Activated CD4-positive, alpha-beta T cell treated with anti-CD3 and anti-CD28 coated beads, Interleukin-2, amount 50 U/mL, for 1 hour (primary cell): ENCODE measurements at places on chromosomes 4 and X.

DNA sequence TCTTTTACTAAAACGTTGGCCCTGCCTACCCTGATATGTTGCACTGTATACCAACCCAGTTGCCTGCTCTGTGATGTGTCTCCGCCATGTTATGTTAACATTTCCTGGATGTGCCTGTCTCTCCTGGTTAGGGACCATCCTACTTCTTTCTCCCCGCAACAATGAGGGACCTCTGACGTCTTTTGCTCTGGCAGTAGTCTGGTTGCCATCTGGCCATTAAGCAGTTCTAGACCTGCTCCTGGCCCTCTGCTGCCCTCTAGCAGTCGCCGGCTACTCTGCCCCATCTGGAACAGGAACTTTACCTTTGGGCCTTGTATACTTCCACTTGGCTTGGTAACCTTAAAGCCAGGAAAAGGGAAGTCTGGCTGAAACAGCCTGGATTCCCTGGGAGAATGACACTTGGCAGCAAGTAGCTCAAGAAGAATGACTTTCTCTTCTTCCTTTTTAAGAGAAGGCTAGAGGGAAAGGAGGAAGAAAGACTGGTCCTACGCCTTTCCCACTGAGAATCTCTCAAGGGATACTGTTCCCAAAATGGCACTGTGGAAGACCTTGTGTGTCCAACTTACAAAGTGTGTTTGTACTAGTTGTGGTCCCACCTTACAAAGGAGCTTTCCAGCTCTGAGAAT, 63.5 kb downstream of the GPC3 start:
- DNase-seq: peak; percentile 11

DNA sequence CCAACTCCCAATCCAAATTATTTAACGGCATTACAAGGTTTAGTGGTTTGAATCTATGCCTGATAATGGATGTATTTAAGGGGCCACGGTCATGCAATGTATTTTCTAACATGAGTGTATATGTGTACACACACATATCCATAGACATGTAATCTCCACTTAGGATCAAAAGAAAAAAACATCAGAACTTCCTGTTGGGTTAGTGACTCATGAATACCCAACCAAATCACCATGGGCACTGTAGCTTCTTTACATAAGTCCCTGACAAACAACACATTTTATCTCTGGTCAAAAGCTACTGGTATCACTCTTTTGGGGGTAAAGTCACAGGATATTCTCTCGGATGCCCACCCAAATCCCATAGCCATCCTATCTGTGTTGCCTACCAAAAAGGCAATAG, 36.5 kb upstream of the TFDP3 start:
- DNase-seq: no peak

GRCh38 chr4:109574931-109575804, 15.1 kb downstream of the MCUB start:
- DNase-seq: no peak

DNA sequence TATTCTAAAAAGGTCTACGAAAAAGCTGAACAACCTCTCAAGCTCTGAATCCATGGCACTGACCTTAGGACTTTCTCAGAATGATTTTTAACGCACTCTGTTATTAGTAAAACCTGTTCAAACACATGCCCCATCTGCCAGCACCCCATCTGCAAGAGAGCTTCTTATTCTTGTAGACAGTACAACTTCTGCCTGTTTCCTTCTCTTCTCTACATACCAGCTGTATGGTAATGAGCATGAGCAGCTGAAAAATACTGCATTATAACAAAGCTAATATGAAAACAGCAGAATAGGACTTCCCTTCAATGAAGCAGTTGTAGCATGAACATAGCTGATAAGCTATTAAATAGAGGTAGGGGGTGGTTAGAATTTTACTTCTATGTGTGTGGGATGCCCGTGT, 167.9 kb downstream of the FBXW7 start:
- no peak for DNase-seq

GRCh38 chrX:141609111-141609510, 19.6 kb downstream of the SPANXA2 start:
- DNase-seq: no peak

GRCh38 chrX:149650162-149650561, 18.6 kb upstream of the TMEM185A start:
- no peak for DNase-seq

- no peak for DNase-seq
Observed at GRCh38 chr4:112296949-112297880, at the start of gene ALPK1. Gene ALPK1, plus strand, starts transcription at chr4:112297369.

- DNase-seq: no peak
Observed at GRCh38 chrX:11434607-11435006, 141.4 kb downstream of the AMELX start.

GRCh38 chr4:177759729-177760128, 317.5 kb upstream of the AGA start:
- no peak for DNase-seq

DNA sequence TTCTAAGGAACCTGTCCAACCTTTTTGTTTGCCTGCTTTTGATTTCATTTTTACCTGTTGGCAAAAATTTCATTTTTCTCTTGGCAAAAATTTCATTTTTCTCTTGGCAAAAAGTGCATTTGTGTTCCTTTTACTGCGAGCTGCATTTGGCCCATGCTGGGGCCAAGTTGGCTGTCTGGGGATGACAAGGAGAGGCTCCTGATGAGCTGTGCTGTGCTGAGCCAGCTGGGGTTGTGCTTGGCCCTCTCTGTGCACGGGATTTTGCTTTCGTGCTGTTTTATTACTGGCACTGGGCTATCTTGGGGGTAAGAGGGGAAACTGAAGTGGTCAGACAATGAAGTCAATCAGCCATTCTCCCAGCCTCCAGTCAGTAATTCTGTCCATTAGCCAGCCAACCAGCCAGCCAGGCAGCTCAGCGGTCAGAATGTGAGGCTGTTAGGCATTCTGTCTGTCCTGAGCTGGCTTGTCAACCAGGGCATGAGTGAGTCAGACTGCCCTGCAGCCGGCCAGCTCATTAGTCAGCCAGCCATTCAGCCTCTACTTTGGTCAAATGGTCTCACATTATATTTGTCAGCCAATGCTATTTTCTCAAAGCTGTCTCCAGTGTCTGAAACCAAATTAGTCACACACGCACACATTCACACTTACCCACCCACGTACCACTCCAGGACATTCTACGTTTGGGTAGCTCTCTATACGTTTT, 56.9 kb upstream of the PRPS1 start:
- no peak for DNase-seq

DNA sequence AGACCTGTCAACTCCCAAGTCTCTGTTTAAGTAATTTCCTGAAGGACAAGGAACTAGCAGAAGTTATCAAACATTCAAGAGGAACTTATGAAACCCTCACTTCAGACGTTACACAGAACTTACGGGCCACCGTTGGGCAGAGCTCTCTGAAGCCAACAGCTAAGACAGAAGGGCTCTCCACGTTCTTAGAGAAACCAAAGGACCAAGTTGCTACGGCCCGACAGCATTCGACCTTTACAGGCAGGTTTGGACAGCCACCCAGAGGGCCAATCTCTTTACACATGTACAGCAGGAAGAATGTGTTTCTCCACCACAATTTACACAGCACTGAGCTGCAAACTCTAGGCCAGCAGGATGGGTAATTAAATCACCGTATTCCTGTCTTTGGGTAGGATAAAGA, 705.1 kb upstream of the GRID2 start:
- DNase-seq: no peak

- DNase-seq: no peak
Observed at GRCh38 chr4:26870576-26871262, 10.1 kb downstream of the STIM2 start.

GRCh38 chr4:120829113-120829831, 93.3 kb downstream of the PRDM5 start:
- DNase-seq: no peak

GRCh38 chrX:52821079-52821760, 10.1 kb downstream of the XAGE5 start:
- DNase-seq: no peak

DNA sequence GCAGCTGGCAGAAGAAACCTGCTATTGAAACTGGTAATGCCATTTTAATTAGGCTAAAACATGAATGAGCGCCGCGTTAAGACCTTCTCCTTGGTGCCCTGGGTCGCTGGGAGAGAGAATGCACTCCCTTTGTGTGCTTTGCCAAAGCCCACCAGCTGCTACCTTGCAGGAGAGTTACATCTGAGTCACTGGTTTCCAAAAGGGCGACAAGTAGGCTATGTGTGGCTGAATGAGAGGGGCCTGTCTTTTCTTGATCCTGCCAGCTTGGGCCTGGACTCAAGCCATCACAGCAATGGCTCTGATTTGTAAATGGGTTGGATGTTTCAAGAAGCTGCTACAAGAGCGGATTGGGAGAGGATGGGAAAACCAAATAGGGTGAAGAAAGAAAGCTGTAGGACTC, 81.5 kb downstream of the NHS start:
- no peak for DNase-seq

GRCh38 chrX:56803850-56804681, 75.0 kb downstream of the NBDY start:
- DNase-seq: no peak

GRCh38 chr4:25104591-25104990, 55.7 kb downstream of the SEPSECS start:
- no peak for DNase-seq

GRCh38 chrX:19899217-19899788, 11.9 kb upstream of the SH3KBP1 start:
- DNase-seq: no peak
